ENCODE measurements at places on chromosomes 6 and 20. TPM values are rescaled to one million over a fixed set of nuclear protein-coding genes. Genes with fewer than 3 reads are reported as not detected.

Gene TNNC2
- total RNA-seq = 0.42 TPM

Gene LAMA4
- total RNA-seq = 2.1 TPM

Gene FOXS1
- not detected for total RNA-seq

Gene OR12D2
- total RNA-seq = not detected

Gene DYNLT2
- 1.3 TPM for total RNA-seq

Gene CNR1
- total RNA-seq = 6.0 TPM

Gene SNPH
- total RNA-seq = 4.0 TPM

Gene CDH4
- 3.9 TPM for total RNA-seq

Gene BPI
- not detected for total RNA-seq

Gene RTF2
- total RNA-seq = 59.7 TPM
